Stimulated activated CD4-positive, alpha-beta T cell treated with anti-CD3 and anti-CD28 coated beads, Interleukin-12 subunit alpha, Interleukin-12 subunit beta, amount 100 ng/mL, for 4 hours (primary cell): ENCODE measurements at places on chromosomes 13 and 19.

DNA sequence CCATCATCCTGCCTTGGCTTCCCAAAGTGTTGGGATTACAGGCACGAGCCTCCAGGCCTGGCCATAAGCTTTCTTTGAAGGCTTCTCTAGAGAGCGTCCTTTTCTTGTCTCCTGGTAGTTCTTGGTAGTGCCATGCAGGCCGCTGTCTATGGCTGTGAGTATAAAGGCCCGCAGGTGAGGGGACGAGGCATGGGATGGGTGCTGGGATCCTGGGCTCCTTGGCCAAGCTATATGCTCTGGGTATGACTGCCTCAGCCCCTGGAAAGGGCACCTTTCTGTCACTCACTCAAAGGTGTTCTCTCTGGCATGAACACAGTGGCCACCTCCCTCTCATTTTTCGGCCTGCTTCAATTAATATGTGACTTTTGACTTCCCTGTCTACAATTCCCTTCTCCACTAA, 6.3 kb upstream of the ABCC4 start:
- no peak for DNase-seq

GRCh38 chr19:46515879-46516350, 20.2 kb upstream of the PNMA8B start:
- no peak for DNase-seq

DNA sequence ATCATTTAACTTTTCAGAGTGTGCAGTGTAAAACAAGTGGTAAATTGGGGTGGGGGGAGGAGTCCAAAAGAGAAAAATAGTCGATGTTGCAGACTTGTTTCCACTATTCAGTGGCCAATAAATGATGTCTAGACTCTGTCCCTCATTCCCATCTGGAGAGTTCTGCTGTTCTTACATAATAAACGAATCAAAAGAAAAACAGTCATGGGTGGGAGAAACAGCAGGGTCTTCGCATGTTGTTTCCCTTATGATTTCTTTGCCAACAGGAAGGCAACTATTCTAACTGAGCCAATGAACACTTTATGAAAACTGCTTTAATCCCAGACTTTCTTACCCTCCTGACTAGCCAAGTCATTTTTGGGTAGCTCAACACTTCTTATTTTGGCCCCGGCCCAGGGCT, 615.5 kb downstream of the FGF9 start:
- DNase-seq: no peak

GRCh38 chr13:71629167-71629566, 237.8 kb downstream of the DACH1 start:
- DNase-seq: no peak

DNA sequence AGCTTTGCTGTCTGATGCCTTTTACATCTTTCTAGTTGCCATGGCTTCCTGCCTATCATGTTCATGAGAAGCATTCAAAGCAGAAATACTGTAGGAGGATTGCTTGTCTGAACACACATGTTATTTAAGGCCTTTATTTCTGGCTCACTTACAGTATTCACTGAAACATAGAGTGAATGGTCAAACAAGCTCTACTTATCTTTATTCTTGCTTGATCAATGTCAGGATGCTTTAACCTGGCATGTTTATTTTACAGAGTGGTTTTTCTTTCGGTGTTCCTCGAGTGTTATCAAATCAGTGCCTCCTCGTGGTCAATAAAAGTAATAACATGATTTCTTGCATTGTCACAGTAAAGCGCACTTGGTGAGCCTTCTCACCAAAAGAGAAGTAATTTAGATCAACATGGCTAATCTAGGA, 73.5 kb upstream of the PCDH17 start:
- no peak for DNase-seq

DNA sequence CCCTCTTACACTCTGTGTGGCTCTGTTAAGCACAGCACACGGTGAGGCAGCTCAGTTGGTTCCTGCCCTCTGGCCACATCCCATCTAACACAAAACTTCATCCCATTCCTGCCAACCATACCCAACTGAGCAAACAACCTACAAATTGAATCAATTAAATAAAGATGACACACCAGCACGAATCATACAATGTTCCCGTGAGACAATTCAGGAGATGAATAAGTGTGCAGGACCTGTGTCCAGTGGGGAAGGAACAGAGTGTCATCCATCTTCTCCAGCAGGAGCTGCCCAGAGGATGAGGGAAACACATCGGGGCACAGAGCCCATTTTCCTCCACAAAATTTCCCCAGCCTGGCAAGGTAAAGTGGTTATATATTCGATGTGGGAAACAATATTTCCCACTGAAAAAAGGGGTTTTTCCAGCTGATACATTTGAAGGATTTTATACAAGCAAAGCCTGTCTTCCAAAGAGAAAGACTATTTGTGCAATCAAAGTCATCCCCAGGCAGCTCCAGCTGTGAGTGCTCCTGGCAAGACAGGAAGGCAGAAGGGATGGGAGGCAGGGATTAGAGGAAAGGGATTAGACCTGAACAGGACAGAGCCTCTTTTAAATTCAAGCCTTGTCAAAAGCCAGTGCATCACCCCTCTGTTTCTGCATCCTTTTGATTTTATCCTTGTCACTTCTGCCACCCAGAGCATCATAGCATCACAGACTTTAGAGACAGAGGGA, 240.2 kb downstream of the LHFPL6 start:
- DNase-seq: no peak

- no peak for DNase-seq
Observed at GRCh38 chr13:30712536-30713532, 22.5 kb upstream of the ALOX5AP start.

- peak; percentile 90 for DNase-seq
Observed at GRCh38 chr19:11380653-11381537, 3.2 kb downstream of the EPOR start.

- DNase-seq: no peak
Observed at GRCh38 chr19:31232871-31233270, 116.4 kb downstream of the TSHZ3 start.

DNA sequence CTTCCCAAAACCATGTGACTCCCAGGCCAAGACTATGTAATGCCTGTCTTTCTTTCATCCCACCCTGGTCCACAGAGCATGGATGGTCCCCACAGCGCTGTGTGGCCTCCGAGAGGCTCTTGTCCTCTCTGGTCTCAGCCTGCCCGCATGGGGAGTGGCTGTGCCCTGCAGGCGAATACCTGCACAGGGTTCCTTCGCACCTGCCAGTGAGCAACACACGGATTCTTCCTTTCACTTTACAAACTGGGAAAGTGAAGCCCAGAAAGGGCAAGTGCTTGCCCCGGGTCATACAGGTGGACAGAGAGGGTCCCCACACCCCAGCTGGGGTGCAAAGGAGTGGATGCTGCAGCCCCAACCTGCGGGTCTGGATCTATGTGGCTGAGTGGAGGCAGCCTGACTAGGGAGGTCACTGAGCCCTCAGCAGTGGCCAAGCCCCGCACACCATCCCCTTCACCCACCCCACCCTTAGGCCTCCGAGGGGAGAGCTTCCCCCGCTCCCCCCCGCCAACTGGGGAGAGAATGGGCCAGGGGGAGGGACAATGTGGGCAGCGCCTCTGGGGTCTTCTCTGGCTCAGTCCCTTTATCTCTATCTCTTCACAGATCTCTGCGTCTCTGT, 747 bp upstream of the MARK4 start:
- no peak for DNase-seq

DNA sequence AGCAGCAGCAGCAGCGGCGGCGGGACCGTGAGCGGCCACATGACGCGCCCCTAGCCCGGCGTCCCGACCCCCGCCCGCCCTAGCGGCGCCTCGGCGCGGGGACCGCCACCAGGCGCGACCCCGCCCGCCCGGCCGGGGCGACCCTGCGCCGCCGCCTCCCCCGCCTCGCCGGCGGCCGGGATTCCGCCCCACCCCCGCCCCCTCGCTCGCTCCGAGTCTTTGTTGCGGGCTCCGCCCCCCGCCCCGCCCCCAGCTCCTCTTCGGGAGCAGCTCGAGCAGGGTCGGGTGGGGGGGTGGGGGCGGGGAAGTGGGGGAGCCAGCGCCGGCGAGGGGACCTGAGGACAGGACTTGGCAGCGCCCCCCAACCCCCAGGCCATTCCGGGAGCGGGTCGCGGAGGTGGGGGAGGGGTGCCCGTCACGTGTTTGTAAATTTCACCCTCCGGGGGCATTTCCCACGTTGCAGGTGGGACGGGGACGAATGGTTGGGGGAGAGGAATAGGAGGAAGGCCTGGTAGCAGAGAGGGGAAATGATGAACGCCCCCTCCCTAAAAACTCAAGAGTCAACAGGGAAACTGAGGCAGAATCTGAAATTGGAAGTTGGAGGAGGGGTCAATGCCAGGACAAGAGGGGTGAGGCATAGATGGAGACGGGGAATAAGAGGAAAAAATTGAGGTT, at the start of gene OLFM2:
Gene OLFM2 (minus strand): TSS at position 190 of the 675 bp plus-strand sequence. CDS start 149 bp downstream, at position 41.
- DNase-seq: peak; percentile 35

DNA sequence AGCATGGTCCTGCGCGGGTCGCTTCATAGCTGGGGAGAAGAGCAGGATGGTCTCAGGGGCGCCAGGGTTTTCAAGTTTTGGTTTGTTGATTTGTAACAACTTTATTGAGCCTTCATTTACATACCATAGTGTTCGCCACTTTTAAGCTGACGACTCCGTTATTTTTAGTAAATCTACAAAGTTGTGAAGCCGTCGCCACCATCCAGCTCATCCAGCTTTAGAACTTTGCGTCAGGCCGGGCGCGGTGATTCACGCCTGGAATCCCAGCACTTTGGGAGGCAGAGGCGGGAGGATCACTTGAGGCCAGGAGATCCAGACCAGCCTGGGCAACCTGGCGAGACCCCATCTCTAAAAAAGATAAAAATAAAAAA, 404 bp downstream of the C19orf44 start:
- DNase-seq: no peak

DNA sequence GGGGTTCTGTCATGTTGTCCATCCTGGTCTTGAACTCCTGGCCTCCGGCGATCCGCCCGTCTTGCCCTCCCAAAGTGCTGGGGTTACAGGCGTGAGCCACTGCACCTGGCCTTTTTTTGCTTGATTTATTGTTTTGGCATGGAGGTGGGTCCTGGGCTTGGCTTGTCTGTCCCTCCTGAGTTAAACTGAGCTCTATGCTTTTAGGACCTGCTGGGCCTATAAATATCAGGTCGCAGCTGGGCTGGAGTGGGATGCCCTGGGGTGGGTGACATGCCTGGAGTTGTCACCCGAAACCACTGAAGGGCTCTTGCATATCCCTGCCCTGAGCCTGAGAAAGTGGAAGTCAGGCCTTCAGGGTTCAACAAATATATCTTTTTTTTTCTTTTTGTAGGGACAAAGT, 5.5 kb downstream of the ARRDC5 start:
- no peak for DNase-seq

DNA sequence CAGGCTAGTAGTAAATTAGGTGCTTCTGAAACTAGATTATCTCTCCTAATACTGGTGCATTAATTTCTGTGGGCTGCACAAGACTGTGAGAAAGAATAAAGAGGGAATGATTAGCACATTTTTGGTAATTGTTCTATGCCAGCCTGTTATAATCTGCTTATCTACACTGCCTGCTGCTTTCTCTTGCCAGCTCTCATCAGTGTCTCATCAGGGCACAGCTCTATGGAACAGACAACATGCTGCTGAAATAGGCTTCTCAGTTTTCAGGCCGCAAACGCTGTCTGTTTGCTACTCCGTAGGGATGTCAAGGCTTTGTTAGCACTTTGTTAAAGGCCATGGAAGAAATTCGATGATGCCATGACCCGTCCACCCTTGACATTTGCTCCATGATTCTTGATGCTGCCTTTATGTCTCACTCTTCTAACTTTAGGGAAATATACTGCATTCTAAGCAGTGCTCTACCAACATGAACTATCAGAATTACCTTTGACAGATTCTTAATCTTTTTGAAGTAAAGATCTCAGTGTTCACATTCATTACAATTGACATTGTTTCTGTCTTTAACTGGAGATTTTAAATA, 84.0 kb upstream of the PRR20A start:
- no peak for DNase-seq

DNA sequence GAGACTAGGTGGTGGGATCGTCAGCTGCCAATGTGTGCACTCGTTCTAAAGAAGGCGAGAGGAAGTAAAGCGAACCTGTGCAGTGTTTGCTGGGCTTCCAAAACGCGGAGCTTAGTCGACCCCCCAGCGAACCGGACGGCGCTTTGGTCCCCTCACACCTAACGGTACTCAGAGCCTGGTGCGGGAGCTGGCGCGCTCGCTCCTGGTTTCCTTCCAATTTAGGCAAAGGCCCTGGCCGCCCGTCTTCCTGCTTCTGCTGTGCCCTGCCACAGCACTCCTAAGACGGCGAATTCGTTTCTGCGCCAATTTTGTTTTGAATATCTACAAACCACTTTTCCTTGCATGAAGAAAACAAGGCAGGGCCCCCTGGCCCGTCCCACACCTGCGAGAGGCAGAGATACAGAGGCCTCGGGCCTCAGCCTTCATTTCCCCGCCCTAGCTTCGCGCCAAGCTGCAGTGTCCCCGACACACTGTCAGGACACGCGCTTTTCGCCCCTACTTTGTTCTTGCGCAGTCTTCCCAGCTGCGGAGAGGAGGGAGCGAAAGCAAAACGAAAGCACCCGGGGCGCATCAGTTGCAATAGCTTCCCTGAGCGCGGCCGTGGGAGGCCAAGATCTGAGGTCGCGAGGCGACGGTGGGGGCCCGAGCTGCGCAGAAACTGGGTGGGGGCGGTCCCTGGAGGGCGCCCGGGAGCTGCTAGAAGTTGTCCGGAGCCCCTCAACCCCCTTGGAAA, 111.9 kb downstream of the KCNRG start:
- peak; percentile 60 for DNase-seq

DNA sequence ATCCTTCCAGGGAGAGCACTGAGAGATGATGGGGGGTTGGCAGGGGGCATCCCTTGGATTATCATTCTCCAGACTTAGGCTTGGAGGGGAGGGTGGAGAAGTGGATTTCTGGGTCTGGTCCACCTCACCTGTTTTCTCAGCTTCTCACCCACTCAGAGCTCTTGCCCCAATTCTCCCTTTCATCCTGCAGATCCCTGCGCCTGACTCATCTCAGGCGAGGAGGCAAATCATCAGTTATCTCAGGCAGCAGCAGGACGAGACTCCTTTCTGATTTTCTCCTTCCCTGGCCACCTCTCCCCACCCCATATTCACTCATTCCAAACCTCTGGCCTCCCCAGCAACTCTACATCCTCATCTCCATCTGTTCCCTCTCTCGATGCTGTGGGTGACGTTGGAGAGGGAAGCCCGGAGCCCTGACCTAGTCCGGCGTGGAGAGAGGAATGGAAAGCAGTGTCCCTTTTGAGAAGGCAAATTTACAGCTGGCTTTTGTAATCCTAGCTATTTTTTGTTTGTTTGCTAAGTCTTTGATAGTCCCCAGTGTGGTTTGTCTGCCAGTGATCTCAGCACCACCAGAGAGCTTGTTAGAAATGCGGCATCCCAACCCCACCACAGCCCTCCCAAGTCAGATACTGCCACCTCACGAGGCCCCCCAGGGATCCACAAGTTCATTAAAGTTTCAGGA, 24.0 kb upstream of the TPT1 start:
- DNase-seq: no peak
